ENCODE measurements at places on chromosomes 1 and 21. TPM values are rescaled to one million over a fixed set of nuclear protein-coding genes. Genes with fewer than 3 reads are reported as not detected.

The ADGRL2 gene
- total RNA-seq: 191 TPM

The OR2L8 gene
- total RNA-seq: not detected

The ADAM30 gene
- not detected for total RNA-seq

The TSPAN1 gene
- total RNA-seq: not detected

The RHBDL2 gene
- total RNA-seq: not detected

The CD1C gene
- not detected for total RNA-seq

The DENND2C gene
- 1.3 TPM for total RNA-seq

The C1orf53 gene
- total RNA-seq: 1.3 TPM

The CRYBG2 gene
- not detected for total RNA-seq

The FCGR1A gene
- total RNA-seq: not detected

The SEC22B gene
- total RNA-seq: 32.7 TPM

The GPR25 gene
- total RNA-seq: not detected

The SLC45A1 gene
- total RNA-seq: 0.48 TPM

The ADGRB2 gene
- 0.65 TPM for total RNA-seq

The PLXNA2 gene
- total RNA-seq: 171 TPM

The EPHA10 gene
- total RNA-seq: not detected

The NDC1 gene
- 31.0 TPM for total RNA-seq

The CFAP141 gene
- total RNA-seq: not detected

The FAM43B gene
- not detected for total RNA-seq

The PGLYRP4 gene
- total RNA-seq: not detected

The LRRN2 gene
- total RNA-seq: not detected

The MRPS6 gene
- total RNA-seq: 14.7 TPM

The OR2L5 gene
- not detected for total RNA-seq

The KRTAP26-1 gene
- total RNA-seq: not detected

The RNPEP gene
- total RNA-seq: 63.6 TPM

The SPRR1B gene
- not detected for total RNA-seq

The RNU1-2 gene
- total RNA-seq: under 0.01 TPM

The NHLH2 gene
- total RNA-seq: not detected

The LAPTM5 gene
- total RNA-seq: 46.6 TPM

The JAM2 gene
- total RNA-seq: 1.8 TPM

The C1orf116 gene
- total RNA-seq: not detected

The LCE6A gene
- total RNA-seq: not detected

Data from vein endothelial cell (primary cell).